ENCODE measurements at places on chromosomes 5 and 9.

GRCh38 chr5:77155179-77155785 is 55.2 kb upstream of the PDE8B start:
- DNase-seq: no peak

DNA sequence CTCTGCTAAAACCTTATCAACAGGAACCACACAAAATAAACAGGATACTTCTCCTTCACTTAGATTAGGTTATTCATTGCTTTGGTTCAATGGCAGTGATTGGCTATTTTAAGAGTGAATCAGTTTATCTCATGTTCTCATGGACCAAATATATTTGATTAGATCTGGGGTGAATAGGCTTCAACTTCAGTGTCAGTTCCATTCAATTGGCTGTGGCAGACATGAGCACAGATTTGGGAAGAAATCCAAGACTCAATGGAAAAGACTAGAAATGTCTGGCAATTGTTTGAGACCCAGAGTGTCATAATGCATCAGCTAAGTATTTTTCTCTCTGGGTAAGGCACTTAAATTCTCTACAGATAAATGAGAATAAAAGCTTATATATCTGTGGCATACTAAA is 37.1 kb downstream of the CDH18 start:
- no peak for DNase-seq

DNA sequence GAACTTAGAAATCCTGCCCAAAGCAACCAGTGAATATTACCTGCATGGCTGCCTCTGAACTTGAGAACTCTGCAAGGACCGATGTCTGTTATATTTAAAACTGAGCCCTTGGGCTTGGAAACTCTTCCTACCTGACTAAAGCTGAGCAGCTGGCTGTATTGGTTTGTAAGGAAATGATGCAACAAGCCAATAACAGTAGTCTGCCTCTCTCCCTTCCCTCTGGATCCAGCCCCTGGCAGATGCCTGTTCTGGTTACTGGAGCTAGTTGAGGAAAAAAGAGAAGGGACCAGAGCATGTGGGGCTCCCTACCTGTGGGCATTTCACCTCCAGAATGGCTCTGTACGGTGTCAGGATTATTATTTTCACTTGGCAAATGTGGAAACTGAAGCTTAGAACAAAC is 34.7 kb downstream of the SH3RF2 start:
- DNase-seq: no peak

DNA sequence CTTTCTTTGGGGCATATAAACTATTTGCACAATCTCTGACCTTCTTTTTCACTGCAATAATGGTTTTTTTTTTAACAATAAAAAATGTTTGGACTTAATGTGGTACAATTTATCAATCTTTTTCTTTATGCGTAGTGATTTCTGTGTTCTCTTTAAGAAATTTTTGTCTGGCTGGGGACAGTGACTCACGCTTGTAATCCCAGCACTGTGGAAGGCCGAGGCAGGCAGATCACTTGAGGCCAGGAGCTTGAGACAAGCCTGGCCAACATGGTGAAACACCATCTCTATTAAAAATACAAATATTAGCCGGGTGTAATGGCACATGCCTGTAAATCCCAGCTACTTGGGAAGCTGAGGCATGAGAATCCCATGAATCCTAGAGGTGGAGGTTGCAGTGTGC is 72.3 kb downstream of the STK32A start:
- DNase-seq: no peak

DNA sequence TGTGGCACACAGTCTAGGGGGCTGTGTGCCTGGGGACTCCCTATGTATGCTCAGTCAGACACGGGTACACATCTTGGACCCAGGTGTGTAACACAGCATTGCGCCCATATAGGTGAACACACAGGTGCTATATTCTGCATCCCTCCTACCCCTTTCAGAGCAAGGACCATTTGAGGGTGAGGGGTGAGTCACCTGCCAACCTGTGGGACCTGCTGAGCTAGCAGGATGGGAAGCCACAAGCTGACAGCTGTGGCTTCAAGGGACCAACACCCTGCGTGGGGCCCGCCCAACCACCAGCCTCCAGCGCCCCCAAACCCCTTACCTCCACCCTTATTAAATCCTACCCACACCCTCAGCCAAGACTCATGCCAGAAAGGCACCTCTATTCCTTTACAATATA is 14.6 kb upstream of the AQP7 start:
- no peak for DNase-seq

- DNase-seq: no peak
Observed at GRCh38 chr9:111657051-111657450, 4.4 kb upstream of the GNG10 start.
